Stimulated activated CD4-positive, alpha-beta T cell treated with anti-CD3 and anti-CD28 coated beads, Interleukin-1b, Interleukin-23, amount 100 ng/mL, for 24 hours (primary cell): ENCODE measurements at places on chromosomes 13 and 19.

DNA sequence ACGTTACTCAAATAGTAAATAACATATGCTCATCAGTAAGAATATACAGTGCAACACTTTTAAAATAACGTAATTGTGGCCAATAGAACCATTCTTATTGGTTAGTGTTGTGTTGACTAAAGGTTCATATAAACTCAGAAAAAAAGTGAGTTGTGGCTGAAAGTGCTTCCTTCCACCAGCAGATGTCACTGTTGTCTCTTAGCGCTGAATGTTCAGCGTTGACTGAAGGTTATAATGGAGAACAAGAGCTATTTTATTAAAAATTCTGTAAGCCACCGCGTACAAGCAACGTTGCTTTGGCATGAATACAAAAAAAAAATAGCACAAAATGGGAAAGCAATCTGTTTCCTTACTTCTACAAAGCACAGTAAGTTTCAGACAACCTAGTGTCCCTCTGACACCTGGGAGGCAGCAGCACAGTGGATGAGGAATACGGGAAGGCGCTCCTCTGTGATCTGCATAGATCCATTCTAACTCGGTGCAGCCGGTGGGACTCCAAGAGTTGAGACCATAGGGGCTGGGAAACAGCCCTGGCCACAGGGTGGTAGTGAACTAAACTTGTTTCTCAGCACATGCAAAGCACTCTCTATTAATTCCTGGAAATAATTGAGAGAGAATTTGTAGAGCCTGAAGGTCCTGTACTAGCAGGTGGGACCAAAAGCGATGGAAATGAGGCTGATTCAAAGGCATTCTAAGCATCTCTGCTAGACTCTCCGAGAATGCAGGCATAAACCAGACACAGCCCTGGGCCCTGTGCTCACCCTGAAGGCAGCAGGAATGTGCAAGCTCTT, 23.9 kb upstream of the OXGR1 start:
- peak; percentile 4 for DNase-seq

DNA sequence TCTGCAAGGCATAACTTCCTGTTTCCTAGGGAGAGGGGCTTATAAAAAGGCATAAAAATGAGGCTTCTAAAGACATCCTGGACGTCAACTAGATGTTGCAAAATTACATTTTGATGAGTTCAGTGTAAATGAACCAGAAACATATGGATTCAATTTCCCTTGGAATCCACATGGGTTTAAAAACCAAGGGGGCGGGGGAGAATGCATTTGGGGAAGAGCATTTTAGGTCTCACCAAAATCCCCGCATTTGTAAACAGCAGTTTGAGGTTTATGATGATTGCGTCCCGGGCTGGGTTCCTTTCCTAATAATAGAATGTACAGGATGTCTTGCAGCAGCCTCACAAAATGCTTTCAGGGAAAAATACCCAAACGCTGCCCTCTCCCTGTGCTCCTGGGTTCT, 407.8 kb downstream of the ZNF536 start:
- DNase-seq = no peak

GRCh38 chr19:50449236-50449899, 16.7 kb downstream of the MYBPC2 start:
- DNase-seq = no peak

DNA sequence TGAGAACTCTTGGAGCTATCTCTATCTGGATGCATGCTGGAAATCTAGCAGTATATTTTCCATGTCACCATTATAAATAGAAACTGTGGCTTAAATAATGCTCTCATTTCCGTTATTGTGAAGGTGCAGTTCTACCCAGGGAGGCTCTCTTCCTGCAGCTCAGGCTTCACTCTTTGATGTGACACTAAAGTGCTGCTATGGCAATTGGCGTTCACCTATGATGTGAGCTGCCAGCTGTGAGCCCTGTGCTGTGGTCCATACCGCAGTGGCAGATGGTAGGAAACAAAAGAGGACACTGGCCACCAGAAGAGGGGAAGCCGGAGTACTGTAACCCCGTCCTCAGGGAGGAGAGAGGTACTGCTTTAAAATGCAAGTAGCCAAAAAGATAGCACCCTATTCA, 40.6 kb upstream of the ZNF681 start:
- DNase-seq = no peak
